ENCODE measurements at places on chromosomes 7 and 10.

GRCh38 chr7:95473276-95473985 is 12.3 kb upstream of the ASB4 start:
- DNase-seq = no peak

DNA sequence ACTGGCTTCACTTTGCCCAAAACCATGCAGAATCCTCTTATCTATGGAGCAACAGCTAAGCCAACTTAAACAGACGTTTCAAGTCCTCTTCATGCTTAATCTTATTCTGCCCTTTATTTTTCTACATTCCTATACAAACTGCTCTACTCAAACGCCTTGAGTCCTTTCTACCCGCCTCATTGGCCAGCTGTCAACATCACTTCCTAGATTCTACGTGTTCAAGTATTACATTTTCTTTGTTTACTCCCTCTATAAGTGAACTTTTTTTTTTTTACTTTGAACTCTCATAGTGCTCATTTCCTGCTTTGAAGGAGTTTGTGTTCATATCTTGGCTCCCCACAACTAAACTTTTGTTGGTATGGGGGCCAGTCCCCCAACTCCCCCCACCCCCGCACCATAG is 28.9 kb upstream of the SLC26A5 start:
- DNase-seq = no peak

DNA sequence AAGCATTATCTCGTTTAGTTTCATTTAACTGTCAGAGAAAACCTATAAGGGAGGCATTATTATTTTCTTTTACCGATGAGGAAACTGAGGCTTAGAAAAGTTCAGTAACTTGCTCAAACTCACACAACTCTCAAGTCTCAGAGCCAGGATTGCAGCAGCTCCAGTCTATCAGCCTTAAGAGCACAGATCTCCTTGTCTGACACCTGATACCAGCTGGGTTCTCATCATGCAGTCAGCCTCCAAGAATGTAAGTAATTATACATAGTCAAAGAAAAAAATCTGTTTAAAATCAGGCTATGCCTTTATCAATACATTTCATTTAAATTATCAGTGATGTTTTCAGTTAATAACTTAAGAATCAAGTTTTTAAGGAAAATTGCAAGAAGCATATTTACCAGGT is 236.6 kb upstream of the TCF7L2 start:
- DNase-seq = no peak

DNA sequence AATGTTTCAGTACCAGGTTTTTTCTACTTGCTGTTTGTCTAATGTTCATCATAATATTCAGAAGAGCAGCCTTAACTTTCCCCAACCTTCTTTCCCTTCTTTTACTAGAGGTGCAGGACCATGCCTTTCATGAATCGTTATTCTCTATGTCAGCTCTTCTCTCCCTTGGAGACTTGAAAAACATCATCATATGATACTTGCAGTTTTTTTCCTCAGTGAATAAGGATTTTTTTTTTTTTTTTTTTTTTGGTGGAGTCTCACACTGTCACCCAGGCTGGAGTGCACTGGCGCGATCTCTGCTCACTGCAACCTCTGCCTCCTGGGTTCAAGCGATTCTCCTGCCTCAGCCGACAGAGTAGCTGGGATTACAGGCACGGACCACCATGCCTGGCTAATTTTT is 30.1 kb downstream of the SMNDC1 start:
- DNase-seq = no peak

GRCh38 chr7:111727905-111728634 is 165.8 kb upstream of the IMMP2L start:
- DNase-seq = no peak

GRCh38 chr7:141590666-141591065 is 39.5 kb downstream of the AGK start:
- DNase-seq = no peak

DNA sequence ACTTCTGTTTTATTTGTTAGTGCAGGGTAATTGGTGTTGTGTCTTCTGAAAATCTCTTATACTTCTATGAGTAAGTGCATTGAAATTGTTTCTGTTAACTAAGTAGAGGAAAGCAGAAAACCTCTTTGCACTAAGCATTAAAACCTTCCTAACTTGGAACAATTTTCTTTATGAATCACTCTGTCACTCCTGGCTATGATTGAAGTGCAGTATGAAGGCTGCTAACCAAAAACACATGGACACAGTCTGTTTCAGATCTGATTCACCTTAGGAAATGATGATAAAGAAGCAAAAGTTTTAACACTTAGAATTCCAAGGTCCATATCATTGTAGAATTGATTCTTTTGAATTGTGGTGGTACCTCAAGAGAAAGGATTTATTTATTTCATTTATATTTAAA is 41.9 kb downstream of the MET start:
- no peak for DNase-seq

DNA sequence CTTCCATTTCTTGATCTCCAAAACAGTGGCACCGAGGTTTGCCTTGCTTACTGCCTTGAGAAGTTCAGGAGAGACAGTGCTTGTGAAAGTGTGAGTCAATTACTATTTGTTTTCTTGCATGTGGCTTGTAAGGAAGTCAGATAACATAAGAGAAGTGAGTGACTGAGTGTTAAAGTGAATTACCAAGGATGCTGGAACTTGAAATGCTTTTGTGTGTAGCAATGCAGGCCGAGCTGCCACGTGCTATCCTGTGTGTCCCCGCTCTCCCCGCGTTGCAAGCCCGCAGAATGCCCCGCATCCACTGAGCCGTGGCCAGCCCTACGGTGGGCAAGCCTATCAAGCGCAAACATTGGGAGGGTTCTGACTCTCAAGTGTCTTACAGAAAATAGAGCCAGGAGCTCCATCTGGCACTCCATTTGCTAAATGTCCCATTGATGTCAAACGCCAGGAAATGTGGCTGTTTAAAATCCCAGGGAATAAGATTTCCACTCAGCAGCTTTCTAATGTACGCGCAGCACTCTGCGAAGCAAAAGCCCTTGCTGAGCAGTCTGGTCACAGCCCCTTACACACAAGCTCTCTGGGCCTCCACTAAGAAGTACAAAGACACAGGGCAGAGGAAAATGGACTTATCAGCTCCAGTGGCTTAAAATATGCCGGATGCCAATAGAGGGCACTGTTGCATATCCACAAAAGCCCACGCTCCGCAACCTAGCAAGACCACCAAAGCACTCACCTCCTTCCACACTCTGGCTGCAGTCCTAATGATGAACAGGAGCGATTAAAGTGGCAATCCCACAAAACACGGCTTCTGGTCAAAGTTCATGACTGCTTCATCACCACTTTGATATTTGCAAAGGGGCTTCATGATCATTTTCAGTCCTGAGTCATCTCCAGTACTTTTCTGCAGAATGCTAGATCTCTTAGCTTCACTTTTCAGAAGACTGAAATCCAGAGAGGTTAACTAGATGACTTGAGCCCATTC is 158.0 kb upstream of the ITGB1 start:
- DNase-seq = no peak

DNA sequence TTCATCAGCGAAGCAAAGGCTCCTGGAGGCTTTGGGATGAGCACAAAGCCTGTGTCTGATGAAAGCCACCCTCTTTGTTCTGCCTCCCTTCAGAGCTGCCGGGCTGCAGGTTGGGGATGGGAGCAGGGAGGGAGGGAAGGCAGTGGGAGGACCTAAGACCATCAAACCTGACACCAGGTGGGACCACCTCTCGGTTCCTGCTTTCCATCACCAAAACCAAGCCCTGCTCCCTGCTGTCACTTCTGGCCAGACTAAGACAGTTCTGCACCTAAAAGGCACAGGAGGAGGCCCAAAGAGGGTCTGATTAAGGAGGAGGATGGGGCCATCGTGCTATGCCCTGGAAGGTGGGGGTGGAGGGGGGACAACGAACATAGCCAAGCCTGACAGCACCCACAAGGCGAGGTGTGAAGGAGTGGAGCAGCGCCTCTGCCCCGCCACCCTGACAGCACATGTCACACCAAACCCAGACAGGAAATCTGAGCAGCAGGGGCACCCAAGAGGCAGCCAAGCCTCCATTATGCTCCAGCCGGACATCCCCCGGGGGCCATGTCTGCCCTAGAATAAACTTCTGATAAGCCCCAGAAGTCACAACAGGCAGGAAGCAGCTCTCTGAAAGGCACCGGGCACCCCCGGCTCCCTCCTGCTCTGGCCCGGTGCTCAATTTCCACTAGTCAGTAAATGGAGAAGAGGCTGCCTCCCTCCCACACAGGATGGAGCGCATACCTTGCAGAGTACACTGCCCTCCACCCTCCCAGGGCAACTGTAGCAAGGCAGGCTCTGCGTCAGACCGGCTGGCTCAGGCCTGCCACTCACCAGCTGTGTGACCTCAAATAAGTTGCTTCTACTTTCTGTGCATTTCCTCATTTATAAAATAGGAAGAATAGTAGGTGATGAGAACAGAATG is 48.9 kb downstream of the DLG5 start:
- DNase-seq = peak; percentile 10

- DNase-seq = no peak
Measured at GRCh38 chr7:62361-63116, 129.8 kb upstream of the FAM20C start.

- DNase-seq = no peak
Measured at GRCh38 chr7:1220977-1221745, 11.5 kb upstream of the UNCX start.

- DNase-seq = no peak
Measured at GRCh38 chr7:129295015-129295423, 70.2 kb downstream of the AHCYL2 start.

DNA sequence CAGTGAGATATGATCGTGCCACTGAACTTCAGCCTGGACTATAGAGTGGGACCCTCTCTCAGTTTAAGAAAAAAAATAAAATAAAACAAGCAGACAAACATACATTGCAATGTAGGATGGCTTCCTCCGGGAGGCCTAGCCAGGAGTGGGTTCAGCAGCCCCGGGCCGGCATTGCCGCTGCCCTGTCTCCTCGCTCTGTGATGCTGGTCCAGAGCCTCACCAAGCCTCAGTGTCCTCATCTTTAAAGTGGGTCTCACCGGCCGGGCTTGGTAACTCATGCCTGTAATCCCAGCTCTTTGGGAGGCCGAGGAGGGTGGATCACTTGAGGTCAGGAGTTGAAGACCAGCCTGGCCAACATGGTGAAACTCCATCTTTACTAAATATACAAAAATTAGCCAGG is 71.6 kb downstream of the PTPRE start:
- no peak for DNase-seq

- DNase-seq = no peak
Measured at GRCh38 chr10:24150853-24151252, 58.1 kb upstream of the KIAA1217 start.

All from stimulated activated CD8-positive, alpha-beta memory T cell treated with anti-CD3 and anti-CD28 coated beads, Interleukin-7, amount 100 ng/mL, for 24 hours (primary cell).